ENCODE measurements at places on chromosomes 5 and 9. TPM values are rescaled to one million over a fixed set of nuclear protein-coding genes. Genes with fewer than 3 reads are reported as not detected.

GRCh38 chr5:170534177-170534576 lies 30.4 kb downstream of the KCNIP1 start:
- no peak for DNase-seq

DNA sequence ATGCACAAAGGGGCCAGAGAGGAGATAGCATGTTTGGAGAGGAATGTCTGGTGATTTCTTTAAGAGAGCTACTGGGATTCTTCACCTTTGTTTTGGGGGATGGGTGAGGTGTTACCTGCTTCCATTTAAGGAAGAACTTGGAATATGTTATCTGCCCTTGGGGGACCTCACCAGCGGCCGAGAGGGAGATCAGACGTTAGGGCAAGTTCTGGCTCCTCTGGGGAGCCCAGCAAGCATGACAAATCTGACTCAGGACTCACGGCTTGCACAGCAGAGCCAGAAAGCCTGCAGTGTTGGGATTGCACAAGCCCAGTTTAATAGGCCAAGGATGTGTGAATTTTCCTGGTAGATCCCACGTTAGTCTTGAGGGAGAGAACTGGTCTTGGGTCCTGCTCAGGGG lies 40.3 kb downstream of the SLC28A3 start:
- DNase-seq: no peak

- DNase-seq: no peak
Observed at GRCh38 chr9:120914396-120914795, 12.2 kb downstream of the TRAF1 start.

DNA sequence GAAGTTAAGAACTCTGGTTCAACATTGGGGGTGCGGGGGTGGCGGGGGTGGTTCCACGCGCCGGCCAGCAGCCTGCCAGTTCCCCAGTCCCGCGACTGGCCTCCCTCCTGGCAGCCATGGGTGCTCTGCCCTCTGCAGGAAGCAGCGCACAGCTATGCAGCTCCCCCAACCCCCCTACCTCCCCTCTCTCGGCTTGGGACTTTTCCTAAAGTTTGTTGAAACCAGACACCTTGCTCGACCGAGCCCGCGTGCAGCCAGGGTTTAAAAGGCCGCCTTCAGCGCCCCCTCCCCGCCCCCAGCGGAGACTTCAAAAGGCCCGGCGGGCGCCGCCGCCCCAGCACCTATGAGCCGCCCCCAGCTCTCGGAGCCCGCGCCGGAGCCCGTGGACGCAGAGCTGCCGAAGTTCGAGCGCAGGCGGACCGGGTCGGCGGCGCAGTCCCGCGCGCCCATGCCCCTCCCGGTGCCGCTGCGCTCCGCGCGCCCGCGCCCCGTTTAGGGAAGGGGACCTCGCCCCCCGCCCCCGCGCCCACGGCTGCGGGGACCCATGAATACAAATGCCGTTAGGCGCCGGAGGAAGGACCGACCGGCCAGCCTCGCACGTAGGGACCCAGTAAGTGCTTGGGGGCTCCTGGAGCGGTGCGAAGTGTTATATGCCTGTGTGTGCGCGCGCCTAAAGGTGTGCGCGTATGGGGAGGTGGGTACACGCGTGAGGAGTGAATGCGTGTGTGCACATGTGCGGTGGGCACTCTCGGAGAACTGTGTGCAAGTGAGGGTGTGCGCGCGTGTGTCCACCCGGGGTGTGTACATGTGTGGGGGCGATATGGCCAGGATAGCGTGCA lies 1.4 kb upstream of the COL27A1 start:
- DNase-seq: no peak

GRCh38 chr5:33465120-33465519 lies 24.4 kb downstream of the TARS1 start:
- no peak for DNase-seq

DNA sequence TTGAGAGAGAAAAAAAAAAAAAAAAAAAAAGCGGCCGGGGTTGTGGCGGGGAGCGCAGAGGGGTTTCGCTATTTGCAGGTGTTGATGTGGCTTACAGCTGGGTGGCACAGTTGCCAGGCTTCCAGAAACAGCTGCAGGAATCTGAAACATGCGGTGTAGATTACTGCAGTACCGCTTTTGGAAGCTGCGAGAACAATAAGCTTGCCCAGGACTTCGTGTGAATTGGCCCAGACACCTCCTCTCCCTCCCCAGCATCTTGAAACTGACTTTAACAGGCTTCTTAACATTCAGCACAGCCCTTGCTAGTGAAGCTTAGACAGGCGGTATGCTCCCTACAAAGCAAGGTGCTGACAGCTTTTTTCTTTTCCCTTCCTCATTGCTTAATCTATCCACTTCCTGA lies 104.0 kb downstream of the ATP10B start:
- no peak for DNase-seq

DNA sequence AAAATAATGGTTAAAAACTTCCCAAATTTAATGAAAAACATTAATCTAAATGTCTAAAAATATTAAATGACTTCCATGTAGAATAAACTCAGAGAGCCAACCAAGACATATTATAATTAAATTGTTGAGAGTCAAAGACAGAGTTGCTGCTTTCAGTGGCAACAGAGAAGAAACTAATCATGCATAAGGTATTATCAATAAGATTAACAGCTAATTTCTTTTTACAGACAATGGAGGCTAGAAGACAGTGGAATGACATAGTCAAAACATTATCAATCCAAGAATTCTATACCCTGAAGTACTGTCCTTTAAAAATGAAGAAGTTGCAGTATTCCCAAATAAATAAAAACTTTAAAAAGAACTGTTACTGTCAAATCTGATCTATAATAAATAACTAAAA lies 268.7 kb downstream of the IRX2 start:
- DNase-seq: no peak

GRCh38 chr9:7088611-7089010 lies 330.8 kb downstream of the KDM4C start:
- DNase-seq: no peak

GRCh38 chr5:83714810-83715209 lies 5.8 kb downstream of the HAPLN1 start:
- DNase-seq: no peak

DNA sequence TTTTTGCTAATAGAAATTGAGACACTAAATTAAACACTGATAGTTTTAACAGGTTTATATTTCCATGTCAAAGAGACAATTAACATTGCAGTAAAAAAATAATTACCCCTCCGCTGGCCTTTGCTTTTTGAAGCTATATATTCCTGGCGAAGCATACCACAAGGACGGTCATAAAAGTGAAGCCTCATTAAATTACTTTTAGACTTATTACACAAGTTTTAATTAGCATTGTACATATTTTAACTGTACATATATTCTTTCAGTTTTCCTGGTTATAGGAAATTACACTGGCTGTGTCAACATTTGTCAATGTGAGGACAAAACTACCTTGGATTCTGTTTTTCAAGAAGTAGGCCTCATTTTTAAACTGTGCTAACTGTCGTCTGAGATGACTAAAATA lies 1.2 kb downstream of the CDKN2A start:
- no peak for DNase-seq

- no peak for DNase-seq
Observed at GRCh38 chr5:96781031-96781971, 26.4 kb downstream of the ERAP1 start.

DNA sequence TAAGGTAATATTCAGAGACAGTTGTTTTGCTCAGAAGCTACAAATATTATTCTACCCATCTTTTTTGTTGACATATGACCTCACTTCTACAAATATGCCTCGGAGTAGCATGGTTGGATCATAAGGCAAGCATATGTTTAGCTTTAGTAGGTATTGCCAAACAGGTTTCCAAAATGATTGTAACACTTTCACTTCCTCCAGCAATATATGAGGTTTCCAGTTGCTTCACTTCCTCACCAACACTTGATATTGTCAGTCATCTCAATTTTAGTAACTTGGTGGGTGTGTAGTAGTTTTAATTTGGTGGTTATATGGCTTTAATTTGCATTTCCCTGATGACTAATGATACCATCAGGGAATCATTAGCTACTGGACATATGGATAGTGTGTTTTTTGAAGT lies 46.7 kb downstream of the TNFSF8 start:
- DNase-seq: no peak

- DNase-seq: no peak
Observed at GRCh38 chr9:70917277-70917676, 204.1 kb downstream of the TRPM3 start.

- no peak for DNase-seq
Observed at GRCh38 chr9:104319685-104320084, 184.4 kb upstream of the OR13F1 start.

DNA sequence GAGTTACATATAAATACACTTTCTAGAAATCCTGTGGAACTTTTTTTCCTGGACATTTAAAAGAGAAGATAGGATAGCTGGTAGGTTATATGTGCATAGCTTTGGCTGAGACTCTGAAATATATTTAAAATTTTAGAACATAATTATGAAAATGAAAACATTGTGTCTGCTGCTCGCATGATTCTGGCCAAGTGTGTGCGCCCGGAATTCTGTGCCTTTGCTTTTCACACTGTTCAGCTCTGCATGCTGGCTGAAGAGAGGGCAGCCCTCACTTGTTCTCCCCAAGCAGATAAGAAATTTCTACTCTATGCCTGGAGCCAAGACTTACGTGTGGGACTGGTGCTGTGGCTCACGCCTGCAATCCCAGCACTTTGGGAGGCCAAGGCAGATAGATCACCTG lies 153.9 kb downstream of the MED10 start:
- no peak for DNase-seq

IFNA8 gene
- not detected for total RNA-seq

SLC6A19 gene
- 0.23 TPM for total RNA-seq

HAPLN1 gene
- 0.13 TPM for total RNA-seq

PRUNE2 gene
- 0.18 TPM for total RNA-seq

TLX3 gene
- not detected for total RNA-seq

SNX30 gene
- 6.9 TPM for total RNA-seq

PCDHGB4 gene
- total RNA-seq: 0.21 TPM

ECM2 gene
- total RNA-seq: not detected

Data from Panc1 (cell line).